ENCODE measurements at places on chromosomes 5 and 9.

DNA sequence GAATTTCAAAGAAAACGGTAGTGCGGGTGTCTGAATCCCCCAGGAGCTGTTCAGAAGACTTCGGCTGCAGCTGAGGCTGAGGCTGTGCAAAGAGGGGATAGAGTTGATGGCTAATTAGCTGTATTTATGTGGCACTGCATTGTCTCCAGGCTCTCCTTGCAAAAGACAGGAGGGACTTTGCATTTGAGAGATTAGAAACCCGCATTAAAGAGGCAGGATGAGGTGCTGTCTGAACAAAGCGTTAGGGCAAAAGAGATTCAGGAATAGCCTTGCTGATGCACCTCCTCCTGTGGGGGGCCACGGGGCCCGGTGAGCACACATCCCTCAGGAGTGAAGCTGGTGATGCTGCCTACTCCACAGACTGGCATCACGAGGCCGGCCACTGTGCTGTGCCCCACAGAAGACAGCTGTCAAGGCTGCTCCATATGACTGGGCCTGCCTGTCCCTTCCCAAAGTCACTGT is 343.6 kb upstream of the DAP start:
- no peak for DNase-seq

- DNase-seq: no peak
These were observed 80.1 kb downstream of the ESM1 start for GRCh38 chr5:54905246-54905795.

- DNase-seq: peak; percentile 61
These were observed 192.4 kb downstream of the MEF2C start for GRCh38 chr5:88690409-88691229.

DNA sequence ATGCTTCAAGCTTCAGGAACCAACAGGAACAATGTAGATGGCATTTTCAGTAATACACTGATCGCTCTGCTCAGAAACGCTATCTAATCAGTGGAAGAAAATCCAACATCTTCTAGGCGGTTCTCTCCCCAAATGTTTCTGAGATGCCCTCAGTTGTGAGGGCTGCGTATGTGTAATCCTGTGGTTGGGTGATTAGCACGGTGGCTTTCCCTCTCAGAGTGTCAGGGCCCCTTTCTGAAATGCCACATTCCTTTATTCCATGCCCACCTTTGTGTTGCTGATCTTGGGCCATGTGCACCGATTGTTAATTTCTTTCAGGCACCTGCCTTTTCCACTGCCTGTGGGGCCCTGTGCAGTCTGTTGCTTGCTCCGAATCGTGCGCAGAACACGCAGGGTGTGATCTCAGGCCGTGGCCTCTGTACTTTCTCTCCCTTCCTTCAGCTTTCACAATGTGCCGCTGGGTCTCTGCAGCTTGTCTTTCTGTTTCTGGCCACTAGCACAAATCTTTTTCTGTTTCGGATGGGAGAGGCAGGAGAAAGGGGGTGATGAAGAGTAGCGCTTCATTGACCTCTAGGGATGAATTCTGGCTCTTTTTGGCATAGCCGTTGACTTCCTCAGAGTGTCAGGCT is 324.0 kb downstream of the PARP8 start:
- DNase-seq: no peak

GRCh38 chr5:72233835-72234234 is 86.2 kb downstream of the MRPS27 start:
- DNase-seq: no peak

- no peak for DNase-seq
These were observed 315.6 kb downstream of the MTRR start for GRCh38 chr5:8184455-8185063.

DNA sequence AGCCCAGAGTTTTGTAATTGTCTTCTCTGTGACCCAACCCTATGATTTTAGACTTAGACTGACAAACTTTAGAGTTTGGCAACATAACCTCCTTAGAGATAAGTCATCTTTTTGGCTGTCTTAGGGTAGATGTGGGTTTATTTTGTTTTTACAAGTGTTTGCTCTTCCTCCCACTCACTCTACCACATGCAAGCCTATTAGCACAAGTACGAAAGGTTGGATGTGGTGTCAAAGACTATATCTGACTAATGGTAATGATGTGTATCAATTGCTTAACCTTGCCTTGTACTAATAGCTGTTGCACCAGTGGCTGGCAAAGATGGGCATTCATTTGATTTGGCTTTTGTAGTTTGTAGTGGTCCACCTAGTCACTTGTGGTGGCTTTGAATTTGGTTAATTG is 46.5 kb downstream of the SLC25A46 start:
- DNase-seq: no peak

DNA sequence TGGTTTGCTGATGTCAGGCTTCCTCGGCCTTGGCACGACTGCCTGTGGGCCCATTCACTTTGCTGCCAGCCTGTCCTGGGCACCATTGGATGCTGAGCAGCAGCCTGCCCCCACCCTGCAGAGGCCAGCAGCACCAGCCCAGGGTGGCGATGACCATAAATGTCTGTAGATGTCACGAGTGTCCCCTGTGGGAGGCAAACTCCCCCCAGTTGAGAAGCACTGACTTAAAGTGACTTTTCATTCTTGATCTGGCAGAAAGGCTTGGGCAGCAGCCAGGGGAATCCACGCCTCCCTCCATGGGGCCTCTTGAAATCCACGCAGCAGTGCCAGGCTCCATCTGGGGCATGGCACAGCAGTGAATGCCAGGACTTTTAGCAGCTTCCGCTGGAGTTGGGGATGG is 21.8 kb downstream of the IRX4 start:
- DNase-seq: no peak

- DNase-seq: no peak
These were observed 436.0 kb downstream of the ZNF608 start for GRCh38 chr5:124310453-124310852.

DNA sequence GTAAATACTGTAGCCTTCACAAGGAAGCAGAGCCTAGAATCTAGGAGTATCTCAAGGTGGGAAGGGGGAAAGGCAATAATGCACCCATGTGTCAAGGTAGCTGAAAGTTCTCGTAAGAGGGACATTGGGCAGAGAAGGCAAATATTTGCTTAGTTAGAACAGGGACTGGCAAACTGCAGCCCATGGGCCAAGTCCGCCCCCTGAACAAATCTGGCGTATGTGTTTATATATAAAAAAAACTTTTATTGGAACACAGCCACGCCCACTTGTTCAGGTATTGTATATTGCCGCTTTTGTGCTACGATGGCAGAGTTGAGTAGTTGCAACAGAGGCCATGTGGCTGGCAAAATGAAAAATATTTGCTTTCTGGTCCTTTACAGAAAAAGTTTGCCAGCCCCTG is 16.1 kb downstream of the KCNN2 start:
- no peak for DNase-seq

DNA sequence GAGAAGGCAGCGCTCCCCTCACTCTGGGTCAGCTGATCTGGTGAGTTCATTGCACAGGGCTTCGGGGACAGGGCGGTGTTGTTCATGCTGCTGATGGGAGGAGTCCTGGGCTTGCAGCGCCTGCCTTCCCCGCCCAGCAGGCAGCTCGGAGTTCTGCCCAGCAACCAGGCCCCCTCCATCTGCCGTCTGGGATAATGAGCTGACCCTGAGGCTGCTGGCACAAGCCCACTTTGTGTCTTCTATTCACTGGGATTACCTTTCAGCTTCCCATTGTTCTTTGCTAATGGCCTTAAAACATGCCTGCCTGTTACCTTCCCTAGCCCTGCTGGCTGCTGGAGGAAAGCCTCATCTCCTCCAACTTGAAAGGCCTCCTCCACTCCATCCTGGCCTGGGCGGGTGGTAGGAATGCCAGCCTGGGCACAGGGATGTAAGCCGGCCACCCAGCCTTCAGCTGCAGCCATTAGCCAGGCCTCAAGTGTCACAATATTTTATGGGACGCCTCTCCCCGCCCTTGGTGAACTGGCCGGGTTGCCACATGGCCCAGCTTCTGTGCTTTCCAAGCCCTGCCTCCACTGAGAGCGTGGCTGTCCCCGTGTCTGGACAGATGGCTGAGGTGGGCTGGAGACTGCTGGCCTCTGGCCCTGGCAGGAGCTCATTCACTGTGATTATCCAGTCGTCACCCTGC is 70.4 kb downstream of the GADD45G start:
- no peak for DNase-seq

DNA sequence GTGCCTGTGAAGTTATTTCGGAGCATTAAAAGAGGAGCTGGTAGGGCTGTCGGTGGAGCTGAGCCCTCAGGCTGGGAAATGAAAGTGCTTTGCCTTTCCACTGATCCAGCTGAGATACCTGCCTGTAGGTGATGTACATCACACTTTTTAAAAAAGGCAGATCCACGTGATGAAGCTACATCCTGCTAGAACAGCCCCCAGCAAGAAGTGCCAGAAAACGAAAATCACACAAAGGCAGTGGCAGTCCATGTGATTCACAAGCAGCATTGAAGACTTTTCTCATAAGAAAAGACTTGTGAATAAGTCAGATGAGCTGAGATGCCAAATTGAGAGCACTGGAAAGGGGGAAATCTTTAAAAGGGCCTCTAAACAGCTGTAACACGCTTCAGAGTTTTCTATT is 765.1 kb downstream of the PTPRD start:
- DNase-seq: no peak

DNA sequence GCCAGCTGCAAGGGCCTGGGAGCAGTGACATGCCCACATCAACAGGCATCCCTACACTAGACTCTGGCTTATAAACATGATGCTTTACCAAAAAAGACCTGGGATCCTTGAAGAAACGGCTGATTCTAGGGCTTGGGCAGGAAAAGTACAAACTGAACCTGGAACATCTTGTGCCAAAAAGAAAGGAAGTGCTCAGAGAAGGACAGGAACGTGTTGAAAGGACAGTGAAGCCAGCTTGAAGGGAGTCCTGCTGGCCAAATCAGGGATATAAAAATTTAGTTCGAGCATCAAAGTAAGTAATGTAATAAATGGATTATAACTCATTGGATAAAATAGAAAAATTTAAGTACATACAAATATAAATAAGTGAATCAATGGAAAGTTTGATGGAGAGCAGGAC is 58.1 kb downstream of the ALDH7A1 start:
- no peak for DNase-seq

- DNase-seq: no peak
These were observed 23.9 kb downstream of the RORB start for GRCh38 chr9:74521009-74521408.

GRCh38 chr9:8637626-8638025 is 838.0 kb upstream of the DMAC1 start:
- DNase-seq: no peak

- peak; percentile 44 for DNase-seq
These were observed 2.9 kb upstream of the FOXD1 start for GRCh38 chr5:73451224-73452130.

DNA sequence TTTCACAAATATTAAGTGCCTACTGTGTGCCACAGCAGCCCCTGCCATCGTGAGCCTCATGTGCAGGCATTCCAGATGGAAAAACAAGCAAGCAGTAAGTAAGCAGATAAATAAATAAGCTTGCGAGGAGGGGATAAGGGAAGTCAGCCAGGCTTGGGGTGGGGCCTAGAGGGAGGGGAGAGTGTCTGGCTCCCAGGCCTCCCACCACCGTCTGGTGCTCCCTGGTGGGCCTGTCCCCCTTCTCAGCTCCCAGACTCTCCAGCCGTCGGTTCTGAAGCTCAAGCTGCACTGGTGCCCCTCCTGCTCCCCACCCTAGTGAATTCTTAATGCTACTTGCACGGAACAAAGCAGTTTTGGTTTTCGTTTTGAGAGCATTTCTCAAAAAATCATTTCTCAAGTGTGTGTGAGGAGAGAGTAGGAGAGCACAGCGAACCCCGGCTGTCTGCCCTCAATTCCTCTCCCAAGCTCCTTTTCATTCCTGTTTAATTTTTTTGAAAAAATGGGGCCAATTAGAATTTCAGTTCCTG is 6.6 kb upstream of the IER5L start:
- DNase-seq: no peak

- DNase-seq: no peak
These were observed 233.2 kb downstream of the FBXL17 start for GRCh38 chr5:108148715-108149139.

- no peak for DNase-seq
These were observed 2300.3 kb upstream of the C9orf72 start for GRCh38 chr9:29873579-29873978.

GRCh38 chr5:88263349-88263748 is 5.3 kb downstream of the TMEM161B start:
- no peak for DNase-seq

GRCh38 chr5:35031276-35031675 is 16.5 kb downstream of the AGXT2 start:
- DNase-seq: no peak

DNA sequence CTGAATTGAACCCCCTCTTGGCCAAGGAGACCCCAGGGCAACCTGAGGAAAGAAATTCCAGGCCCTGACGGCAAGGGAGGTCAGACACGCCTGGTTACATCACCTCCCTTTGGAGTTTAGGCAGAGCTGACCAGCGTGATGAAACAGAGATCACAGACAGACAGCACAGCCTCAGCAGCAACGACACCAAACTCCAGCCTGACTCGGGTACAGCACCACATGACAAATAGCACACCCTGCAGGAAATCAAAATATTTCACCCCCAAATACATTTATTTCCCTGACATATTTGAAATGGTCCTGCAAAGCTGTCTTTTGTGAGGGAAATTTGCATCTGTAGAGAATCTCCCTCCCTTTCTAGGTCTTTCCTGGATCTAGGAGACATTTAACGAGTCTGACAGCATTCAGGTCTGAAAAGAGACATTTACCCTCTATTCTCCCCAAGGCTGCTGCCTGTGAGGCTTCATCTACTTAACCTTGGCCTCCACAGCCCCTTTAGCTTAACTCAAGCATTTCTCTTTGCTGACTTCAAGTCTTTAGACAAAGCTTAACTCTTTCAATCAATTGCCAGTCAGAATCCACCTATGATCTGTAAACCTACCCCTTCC is 2.6 kb downstream of the QSOX2 start:
- DNase-seq: no peak

DNA sequence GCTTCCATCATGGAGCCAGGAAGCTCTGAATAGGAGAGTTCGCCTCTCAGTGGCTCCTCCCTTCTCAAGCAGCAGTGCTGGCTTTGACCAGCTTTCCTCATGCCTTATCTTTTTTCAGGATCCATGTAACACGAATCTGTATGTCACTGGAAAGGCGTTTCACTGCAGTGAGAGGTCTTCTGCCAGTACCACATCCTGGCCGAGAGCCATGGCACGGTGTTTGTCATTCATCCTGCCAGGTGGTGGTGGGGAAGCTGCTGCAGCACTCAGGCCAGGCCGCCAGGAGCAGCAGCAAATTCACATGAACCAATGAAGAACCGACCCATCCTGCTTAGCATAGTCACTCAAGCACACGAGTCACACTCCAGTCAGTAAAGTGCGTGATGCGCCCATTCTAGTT is 179.0 kb downstream of the FANCC start:
- DNase-seq: no peak

GRCh38 chr5:154485096-154485491 is 7.1 kb upstream of the HAND1 start:
- DNase-seq: no peak

DNA sequence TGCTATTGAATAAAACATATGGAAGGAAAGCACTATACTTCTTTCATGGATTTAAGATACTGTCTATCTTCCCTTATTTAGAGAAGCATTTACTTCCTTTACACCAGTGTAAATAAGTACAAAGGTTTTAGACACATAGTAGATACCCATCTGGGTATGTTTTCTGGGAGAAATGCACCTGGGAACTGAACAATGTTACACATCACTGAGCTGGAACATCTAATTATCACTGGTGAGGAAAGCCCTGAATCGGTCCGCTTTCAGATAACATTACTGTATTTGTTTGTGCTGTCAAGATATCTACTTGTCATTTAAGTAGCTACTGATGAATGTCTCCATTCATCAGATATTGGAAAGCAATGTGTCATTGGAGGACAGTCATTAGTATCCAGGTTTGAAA is 964.7 kb upstream of the PTPRD start:
- DNase-seq: no peak
